ENCODE measurements at places on chromosomes 1 and 21.

GRCh38 chr1:112264010-112264409, 132.0 kb upstream of the CTTNBP2NL start:
- no peak for DNase-seq

DNA sequence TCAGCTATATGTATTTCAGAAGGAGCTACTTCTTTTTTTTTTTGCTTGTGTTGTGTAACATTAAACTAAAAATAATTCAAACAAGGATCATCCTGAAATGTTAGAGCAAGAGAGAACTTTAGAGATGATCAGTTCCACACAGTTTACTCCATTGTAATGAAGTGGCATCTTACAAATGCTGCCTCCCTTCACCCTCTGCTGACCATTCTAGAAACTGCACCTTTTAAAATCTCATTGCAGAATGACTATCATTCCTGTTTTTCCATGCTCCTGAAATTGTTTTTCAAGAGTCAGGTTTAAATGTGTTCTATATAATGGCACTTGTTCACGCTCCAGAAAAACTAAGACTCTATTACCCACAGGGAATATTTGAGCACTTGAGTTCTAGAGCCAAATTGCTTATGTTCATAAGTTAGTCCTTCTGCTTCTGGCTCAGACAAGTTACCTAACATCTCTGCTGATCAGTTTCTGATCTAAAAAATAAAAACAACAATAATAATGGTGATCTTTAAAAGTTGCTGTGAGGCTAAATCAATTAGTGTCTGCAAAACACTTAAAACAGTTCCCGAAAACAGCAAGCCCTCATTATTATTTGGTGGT, 21.5 kb upstream of the SLC44A5 start:
- no peak for DNase-seq

DNA sequence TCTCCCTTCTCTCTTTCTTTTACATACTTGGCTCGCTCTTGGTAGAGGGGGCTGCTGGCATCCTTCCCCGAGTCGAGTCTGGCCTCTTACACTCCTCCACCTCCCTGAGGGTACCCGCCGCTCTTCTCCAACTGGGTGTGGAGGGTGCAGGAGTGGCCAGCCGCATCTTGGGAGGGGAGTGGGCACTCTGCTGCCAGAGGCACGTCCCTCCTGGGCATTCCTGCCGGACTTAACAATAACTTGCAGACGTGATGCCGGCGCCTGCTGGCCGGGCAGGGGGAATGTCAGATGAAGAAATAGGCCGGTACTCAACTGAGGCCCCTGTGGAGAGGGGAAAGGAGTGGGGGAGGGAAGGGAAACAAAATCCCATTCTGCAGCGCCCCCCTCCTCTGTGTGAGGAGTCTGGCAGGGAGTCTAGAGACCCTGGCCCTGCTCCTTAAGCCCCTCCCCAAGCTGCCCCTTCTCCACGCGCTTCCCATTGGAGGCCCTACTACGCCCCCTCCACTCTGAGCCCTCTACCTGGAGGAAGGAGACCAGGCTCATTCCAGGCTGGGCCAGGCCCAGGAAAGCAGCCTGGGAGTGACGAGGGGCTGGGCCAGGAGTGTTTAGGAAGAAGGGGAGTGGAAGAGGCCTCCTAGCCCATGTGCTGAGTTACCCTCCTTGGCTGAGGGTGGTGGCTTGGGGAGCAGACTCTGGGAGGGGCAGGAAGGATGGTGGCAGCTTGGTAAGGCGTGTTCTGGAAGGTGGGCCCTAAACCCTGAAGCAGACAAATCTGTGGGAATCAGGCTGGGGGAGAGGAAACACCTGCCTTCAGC, 1.8 kb downstream of the ATP2B4 start:
- no peak for DNase-seq

DNA sequence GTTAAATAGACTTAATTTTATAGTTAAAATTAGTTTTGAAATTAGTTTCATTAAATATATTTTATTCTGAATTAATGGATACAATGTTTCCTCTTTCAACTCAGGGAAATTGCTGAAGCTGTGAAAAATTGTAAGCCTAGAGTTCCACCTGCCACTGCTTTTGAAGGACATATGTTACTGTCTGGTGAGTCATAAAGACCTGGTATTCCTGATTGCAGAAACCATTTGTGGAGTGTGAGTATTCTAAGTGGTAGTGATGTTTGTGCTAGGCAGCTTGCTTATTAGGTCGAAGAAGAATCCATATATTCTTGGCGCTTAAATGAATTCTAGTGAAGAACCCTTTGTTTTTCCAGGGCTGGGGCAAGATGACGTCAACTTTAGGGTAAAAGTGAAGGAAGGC, 34.0 kb downstream of the MTR start:
- DNase-seq = no peak

DNA sequence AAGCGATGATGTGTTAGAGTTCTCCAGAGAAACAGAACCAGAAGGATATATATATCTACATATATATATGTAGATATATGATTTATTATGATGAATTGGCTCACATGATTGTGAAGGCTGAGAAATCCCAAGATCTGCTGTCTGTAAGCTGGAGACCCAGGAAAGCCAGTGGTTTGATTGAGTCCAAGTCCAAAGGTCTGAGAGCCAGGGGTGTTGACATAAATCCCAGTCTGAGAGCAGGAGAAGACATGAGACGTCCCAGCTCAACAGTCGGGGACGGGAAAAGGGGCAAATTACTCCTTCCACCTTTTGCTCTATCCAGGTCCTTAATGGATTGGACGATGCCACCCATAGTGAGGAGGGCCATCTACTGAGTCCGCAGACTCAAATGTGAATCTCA, 126.6 kb downstream of the PRDM2 start:
- no peak for DNase-seq

DNA sequence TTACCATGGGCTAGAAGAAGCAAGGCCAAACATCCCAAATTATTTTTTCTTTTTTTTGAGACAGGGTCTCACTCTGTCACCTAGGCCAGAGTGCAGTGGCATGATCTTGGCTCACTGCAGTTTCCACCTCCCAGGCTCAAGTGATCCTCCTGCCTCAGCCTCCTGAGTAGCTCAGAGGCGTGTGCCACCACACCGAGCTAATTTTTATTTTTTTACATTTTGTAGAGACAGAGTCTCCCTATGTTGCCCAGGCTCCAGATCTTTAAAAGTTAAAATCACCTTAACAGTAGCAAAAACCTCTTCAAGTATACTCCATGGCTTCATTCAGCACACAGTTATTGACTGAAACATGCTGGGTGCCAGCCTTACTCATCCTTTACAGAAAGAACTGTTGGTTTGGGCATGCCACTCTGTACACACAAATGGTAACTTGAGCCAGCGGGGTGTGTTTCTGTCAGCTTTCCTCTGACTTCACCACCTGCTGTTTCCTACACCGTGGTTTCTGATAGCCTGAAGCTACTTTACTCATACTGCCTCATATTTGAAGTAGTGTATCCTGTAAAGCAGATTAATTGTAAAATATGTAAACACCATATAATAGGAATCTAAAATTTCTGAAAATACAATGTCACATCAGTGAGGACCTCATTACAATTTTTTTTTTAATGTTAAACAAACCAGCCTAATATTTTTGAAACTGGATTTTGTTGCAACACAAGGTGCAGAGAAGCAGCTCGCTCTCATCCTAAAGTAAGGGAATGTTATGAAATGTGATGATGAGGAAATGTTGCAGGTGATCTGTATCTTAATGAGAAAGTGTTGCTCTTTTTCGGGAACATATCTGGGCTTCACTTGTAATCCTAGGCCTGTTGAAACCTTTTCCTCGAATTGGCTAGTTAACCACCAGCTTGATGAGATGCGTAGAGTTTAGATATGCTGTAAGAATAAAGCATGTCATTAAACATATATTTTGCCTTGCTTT, 113.9 kb downstream of the ATP5PO start:
- DNase-seq = no peak

DNA sequence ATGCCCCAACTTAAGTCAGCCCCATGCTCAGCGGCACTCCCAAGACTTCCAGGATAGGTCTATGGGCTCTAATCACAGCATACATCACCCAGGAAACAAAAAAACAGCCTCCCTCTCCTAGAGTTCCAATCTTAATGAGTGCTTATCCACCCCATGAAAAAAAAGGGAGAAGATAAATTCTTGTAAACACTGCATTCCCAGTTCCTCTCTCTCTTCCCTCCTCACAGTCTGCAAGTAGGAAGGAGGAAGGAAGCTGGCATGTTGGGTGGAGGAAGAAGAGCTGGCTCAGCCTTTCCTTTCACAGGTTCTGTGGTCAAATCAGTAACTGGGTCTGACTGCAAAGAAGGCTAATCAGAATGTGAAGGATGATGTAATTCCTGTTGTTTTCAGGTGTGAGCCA, 69.9 kb upstream of the ZC3H11B start:
- DNase-seq = no peak

- no peak for DNase-seq
These were observed 1.4 kb downstream of the RAVER2 start for GRCh38 chr1:64745986-64746940.

GRCh38 chr1:89022167-89022959, at the start of gene GBP3:
TSS of gene GBP3 (minus strand) at chr1:89022866. CDS start at chr1:89020721, 2,145 bp downstream.
- DNase-seq = no peak

GRCh38 chr1:59678493-59679228, 136.1 kb upstream of the HOOK1 start:
- no peak for DNase-seq

DNA sequence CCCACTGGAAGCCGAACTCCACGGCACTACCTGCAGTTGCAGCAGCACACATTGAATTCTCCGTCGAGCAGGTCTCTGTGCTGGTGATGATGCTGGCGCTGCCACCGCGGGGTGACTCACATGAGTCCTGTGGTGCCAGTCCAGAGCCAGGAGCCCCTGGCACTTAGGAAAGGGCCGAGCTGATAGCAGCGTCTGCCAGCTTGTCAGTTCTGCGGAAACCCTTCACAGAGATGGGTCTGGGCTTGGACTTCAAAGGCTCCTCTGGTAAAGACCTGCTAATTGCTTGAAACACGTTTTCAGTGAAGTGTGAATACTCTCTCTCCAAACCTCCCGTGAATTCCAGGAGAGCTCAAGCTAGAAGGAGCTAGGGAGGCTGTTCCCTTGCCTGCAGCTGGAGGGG, 92.2 kb downstream of the GRIK3 start:
- DNase-seq = no peak

DNA sequence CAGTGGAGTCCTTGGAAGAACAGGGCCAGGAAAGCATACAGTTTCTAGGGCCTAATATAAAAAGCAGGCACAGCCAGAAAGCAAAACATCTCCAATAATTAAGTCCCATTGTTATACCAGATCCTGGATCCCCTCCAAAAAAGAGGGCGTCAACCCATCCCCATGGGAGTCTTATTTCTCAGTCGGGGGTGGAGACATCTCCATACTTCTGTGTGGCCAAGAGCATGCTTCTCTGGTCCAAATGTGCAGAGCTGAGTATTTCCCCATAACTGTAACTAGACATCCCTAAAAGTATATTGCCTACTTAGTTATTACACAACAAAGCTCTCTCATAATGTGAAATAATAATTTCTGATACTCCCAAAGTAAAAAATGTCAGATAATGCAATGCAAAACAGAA, 104.2 kb upstream of the SOX13 start:
- DNase-seq = no peak

DNA sequence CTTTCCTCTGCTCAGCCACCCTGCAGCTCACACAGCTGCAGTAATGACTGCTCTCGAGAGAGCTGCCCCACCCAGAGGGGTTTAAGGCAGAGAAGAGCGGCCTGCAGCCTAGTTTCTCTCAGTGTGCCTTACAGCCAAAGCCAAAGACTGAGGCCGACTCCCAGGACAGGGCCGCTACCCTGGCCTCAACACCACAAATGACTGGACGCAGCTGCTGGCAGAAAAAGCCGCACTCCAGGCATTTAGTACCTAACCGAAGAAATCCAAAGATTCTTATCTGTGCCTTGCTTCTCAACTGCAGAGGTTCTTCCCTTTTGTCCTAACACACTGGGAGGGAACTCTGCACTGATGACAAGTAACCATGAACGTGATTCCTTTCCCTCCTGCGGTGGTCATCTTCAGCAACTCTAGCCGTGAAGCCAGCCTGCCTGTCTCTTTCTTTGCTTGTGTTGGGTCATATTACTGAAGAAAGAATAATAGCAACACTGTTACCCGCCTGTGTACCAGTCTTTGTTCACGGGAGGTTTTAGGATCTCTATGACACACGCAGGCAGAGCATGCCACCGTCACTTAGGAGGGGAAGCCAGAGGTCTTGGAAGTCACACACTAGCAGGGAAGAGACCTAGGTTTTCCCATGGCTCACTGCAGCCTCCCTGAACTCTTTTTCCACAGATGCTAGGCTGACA, 202.7 kb downstream of the RHOU start:
- no peak for DNase-seq

GRCh38 chr1:26856181-26856580, 6.8 kb upstream of the SFN start:
- DNase-seq = no peak

DNA sequence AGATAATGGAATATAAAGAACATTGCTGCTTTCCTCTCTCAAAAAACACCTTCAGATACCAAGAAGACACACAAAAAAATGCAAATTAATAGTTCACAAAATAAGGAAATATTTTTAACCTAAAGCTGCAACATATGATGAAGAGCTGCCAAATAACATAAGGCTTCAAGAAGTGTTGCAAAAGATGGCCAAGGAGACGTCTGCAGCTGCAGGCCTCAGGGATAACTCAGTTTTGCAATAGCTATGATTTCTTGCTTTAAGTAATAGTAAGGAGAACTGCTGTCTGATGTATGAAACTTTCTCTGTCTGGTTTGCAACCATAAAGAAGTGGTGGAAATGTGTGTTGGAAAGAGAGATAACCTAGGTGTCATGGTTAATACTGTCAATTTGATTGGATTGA, 1237.5 kb downstream of the MRPL39 start:
- DNase-seq = no peak

GRCh38 chr1:4837752-4838151, 183.3 kb downstream of the AJAP1 start:
- no peak for DNase-seq

DNA sequence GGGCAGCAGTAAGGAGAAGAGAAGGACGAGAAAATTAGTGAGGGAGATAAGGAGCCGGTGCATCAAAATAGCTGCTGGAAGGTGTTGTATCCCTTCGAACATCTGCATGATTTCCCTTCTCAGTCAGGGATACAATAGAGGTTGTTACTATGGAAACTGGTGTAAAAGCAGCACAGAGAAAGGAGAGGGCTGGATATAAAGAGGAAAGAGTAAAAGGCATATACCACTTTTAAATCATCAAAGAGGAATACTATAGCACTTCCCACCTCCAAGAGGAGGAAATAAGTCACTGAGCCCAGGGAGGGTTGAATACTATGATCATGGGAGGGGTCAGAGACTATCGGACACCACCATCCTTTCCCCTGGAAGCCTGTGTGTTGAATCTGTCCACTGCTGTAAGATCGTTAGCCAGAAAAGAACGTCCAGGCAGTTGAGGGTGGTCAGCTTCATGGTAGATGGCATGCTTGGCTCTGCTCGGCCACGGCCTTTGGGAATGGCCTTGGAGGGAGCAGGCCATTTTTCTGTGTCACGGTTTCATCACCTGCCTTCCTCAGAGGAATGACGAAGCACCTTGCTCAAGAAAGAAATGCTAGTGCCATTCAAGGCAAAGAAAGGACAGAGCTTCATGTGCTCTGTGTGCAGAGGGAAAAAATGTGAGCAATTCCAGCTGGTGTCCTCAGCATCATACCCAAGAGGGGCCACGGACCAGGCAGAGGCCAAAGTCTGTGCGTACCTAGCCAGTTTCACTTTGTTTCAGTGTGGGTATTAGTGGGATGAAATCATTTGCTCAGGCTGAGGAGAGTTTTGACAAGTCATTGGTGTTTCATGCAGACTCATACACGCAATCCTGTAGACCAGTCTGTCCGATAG, 64.2 kb downstream of the IRF2BP2 start:
- no peak for DNase-seq

- no peak for DNase-seq
These were observed 56.2 kb downstream of the EVA1C start for GRCh38 chr21:32468681-32469111.

GRCh38 chr1:183215936-183216335, 29.9 kb downstream of the LAMC2 start:
- no peak for DNase-seq

GRCh38 chr1:157776971-157777391, at the start of gene FCRL2:
TSS of gene FCRL2 (minus strand) at chr1:157777132. CDS start at chr1:157777073, 59 bp downstream.
- no peak for DNase-seq

All from stimulated activated CD8-positive, alpha-beta memory T cell treated with anti-CD3 and anti-CD28 coated beads, Interleukin-15, amount 100 ng/mL, for 1 hour (primary cell).